ENCODE measurements at places on chromosomes 16 and 17.

DNA sequence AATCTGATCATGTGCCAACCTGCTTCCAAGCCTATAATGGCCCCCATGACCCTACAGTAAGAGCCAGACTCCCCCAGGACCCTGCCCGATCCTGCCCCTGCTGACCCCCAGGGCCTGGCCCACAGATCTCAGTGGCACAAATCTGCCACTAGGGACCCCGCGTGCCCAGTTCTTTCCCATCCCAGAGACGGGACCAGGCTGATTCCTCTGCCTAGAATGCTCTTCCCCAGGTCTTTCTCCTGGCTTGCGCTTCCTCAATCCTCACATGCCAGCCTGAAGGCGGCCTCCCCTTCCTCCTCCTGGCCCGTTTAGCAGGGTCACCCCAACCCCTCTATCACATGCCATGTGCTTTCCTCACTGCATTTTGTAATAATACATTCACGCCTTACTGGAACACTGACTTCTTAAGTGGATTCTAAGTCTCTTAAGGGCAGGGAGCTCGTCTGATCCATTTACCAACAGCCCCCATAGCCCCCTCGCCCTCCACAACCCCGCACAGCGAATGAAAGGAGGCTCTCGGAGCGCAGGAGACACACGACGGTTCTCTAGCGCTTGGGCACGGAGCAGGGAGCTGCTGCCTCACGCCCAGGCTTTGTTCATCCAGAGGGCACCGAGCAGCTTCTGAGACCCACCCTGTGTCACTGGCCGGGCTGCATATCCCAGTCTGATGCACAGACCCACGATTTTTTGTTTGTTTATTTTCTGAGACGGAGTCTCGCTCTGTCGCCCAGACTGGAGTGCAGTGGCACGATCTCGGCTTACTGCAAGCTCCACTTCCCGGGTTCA lies 1.2 kb downstream of the TRIM65 start:
- DNase-seq = no peak

DNA sequence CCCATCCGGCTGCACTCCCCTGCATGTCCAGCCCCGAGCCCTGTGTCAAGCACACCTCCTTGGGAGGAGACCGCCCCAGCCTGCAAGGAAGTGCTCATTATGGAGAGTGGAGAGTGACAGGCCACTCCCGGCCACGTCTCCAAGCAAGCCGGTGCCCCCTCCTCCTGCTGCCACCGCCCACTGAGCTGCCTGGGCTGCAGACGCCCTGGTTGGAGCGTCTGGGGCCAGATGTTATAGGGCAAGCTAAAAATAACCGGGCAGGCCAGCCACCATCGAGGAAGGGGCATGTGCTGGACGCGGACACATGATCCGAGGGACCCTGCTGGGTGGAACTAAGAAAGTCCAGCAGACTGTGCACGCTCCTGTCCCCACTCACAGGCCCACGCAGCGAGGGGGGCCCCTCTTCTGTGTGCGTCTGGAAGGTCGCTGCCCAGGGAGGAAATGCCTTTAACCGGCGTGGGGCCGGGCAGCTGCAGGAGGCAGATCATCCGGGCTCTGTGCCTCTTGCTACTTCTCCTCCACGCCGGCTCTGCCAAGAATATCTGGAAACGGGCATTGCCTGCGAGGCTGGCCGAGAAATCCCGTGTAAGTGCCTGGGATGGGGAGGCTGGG lies at the start of gene WFDC1:
Gene WFDC1 (plus strand): TSS at position 348 of the 612 bp plus-strand sequence. CDS start 94 bp downstream, at position 442.
- no peak for DNase-seq

- DNase-seq = no peak
Measured at GRCh38 chr17:42525221-42525620, 10.8 kb upstream of the NAGLU start.

GRCh38 chr17:15109608-15110007 lies 155.5 kb downstream of the PMP22 start:
- no peak for DNase-seq

DNA sequence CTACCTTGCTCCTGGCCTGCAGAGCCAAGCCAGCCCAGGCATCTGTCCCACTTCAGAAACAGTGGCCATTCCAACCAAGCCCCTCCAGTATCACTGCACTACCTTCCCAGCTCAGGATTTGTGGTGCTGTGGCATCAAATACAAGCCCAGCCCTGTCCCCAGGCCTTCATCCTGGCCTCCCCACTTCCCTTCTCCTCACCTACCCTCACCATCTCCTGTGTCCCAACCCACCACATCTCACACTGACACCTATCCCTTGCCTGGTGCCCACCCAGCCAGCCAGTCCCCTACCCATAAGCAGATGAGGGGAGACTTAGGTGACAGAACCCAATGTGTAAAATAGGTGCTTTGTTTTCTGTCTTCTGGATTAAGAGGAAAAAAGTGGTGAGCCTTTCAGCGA lies 66.0 kb upstream of the CDH5 start:
- DNase-seq = no peak

GRCh38 chr16:23668225-23668624 lies 10.5 kb upstream of the PLK1 start:
- DNase-seq = no peak

GRCh38 chr16:5036228-5037156 lies 2.8 kb upstream of the NAGPA start:
- no peak for DNase-seq

DNA sequence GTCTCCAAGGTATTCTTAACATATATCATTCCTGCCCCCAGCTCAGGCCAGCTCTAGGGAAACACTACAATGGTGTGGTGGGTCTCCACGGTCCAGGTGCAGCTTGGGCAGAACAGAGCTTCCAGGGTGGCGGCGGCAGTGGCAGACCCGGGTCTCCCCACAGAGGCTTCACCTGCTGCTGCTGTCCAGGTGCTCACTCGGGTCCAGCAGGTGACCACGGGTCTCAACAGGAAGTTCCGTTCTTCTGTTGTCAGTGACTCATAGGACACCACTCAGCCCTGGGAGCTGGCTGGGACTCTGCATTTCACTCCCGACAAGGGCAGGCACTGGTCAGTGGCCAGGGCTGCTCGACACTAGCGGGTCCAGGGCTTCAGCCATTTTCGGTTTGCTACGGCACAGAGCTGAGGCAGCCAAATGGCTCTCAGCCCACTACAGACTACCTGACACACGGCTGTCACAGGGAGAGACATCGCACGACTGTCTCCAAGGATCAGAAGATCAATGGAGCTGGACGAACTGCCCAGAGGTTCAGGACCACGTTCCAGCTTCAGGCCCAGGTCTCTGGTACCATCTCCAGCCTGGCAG lies 16.7 kb downstream of the MTHFSD start:
- DNase-seq = no peak

DNA sequence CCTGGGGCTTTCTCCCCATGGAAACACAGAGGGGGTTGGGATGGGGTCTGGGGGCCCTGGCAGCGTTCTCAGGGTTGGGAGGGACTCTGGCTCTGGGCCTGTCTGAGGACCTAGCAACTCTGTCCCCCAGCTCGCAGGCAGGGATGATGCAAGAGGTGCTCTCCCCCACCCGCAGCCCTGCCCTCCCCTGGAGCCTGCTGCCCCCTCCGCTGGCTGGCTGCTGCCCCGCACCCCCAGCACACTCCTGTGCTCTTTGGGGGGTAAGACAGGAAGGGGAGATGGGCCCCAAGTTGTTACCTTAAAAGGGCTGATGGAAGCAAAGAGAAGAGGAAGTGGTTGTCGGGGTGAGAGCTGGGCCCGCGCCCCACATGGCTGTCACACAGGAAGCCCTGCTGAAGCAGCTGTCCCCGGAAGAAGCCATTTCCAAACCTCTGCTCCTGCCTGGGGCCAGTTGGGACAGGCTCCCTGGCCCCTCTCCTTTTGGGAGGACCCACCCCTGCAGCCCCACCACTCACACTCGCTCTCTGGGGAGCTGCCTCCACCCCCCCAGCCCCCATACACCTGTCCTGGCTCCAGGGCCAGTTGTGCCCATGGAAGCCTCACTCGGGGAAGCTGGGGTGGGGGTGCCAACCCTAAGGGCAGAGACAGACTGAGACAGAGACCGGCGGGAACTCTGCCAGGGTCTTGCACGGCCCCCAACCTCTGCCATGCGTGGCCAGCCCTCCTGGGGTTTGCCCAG lies 2.5 kb downstream of the CORO1A start:
- no peak for DNase-seq

DNA sequence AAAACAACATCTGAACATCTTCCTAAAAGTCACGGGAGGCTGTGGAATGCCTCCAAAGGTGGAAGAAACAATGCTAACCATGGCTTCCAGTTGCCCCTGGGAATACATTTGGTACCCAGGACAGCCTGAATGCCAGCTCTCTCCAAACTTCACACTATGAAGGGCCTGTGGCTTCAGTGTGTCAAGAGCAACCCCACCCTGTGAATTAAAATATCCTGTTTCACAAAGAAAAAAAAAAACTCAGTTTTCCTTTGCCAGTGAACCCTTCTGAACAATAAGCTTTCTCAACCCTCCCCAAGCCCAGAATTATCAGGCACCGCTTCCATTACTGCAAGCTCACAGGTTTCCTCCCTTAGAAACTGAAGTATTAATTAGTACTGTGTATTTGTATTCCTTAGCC lies 69.8 kb downstream of the SLC39A11 start:
- DNase-seq = no peak

DNA sequence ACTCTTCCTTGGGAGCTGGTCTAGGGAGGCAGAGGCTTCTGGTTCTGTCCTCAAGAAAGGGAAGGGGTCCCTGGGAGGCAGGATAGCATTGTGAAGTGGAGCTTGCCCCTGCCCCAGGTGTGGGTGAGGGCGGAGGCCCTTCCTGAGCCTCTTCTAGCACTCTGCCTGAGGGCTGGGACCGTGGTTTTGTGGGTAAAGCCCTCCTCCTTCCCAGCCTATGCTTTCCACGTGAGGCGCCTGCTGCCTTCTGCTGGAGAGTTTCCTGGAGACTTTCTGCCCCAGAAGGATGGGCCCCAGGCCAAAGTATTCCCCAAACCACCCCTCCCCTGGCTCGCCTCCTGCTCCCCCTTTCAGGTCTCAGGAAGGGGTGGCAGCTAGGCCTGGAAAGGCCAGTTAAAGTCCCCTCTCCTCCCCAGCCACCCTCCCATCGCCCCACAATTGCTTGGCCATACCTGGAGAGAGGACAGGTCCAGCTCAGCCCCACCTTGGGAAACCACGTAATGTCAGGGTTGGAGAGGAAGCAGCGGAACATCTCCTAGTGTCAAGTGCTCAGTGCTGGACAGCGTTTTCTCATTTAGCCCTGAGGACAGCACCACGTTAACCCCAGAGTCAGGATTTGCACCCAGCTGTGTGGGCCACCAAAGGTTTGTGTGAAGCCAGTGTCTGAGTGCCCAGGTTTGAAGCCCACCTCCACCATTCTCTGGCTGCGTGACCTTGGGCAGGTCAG lies 5.6 kb downstream of the SBK1 start:
- DNase-seq = no peak

- DNase-seq = no peak
Measured at GRCh38 chr16:53865494-53865863, 161.5 kb downstream of the FTO start.

GRCh38 chr16:86827521-86827920 lies 249.2 kb downstream of the FOXL1 start:
- no peak for DNase-seq

DNA sequence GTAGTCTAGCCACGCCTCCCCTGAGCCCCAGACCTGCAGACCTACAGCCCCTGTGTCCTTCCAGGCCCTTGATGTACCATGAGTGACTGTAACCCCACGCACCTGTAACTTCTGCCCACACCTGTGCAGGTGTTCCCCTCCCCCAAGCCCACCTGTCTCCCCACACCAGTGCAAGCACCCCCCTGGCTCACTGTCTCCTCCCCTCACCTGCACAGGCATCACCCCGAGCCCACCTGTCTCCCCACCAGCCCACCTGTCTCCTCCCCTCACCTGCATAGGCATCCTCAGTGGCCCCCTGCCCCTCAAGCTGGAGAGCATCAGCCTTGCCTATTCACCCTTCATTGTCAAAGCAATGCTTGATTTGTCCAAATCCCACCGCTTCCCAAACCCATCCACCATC lies 32.3 kb upstream of the ZC3H18 start:
- DNase-seq = no peak

- DNase-seq = no peak
Measured at GRCh38 chr16:58419241-58419990, 27.1 kb downstream of the GINS3 start.

- no peak for DNase-seq
Measured at GRCh38 chr17:6686026-6686425, 27.1 kb downstream of the SLC13A5 start.

GRCh38 chr16:27359051-27359450 lies 42.9 kb upstream of the IL21R start:
- no peak for DNase-seq

GRCh38 chr16:4017807-4018206 lies 98.4 kb downstream of the ADCY9 start:
- DNase-seq = no peak

DNA sequence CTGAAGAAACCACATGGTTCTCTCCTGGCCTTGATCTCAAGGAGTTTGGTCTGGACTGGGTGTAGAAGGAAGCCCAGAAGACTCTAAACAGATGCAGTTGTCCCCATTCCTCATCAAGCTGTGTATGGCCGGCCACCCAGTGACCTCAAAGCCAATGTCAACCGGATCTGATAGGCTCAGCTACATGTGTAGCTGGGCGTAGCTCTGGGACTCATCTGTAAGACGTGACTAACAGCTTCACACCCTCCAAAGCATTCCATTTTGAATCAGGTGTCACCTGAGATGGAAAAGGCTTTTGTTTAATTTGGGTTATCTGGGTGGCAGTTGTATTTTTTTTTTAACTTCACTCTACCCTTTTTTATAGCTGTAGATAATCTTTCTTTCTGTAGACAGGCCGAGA lies 130.4 kb downstream of the ABCC12 start:
- no peak for DNase-seq

DNA sequence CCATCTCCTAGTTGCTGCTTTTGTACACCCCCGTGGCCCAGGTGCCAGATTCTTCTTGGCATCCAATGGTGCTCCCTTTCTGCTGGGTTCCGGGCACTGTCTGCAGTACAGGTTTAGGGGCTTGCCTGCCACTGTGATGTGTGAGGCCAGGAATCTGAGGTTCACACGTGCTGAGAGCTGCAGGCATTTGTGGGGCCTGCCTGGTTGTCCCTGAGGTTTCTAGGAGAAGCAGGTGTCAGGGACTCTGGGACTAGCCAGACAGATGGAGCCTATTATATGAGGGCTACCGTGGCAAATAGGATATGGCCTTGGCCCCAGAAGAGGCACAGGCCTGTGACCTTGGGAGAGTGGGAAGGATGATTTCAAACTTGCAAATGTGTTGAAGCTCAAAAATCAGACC lies 29.3 kb downstream of the NDEL1 start:
- no peak for DNase-seq
